ENCODE measurements at places on chromosomes 12 and 14.

DNA sequence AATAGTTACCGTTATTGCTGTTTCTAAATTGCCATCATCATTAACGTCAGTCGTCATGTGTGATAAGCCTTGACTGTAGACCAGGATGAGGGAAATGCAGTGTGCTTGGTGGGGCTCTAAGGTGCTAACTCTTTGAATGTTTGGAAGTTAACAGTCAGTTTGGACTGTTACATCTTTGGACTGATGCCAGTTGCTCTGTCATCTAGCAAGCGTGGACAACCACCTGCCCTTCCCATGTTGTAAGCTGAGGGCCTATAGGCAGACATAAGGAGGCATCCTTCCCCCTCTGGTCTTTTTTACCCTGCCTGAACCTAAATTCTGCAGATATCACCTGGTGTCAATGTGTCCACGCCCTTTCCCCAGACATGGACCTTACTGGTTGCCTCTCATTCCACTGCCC is 94.4 kb downstream of the PPP2R5C start:
- DNase-seq = no peak

GRCh38 chr12:7346551-7347225 is 42.8 kb downstream of the ACSM4 start:
- DNase-seq = no peak

GRCh38 chr12:53102883-53103807 is at the start of gene SOAT2:
Gene SOAT2, plus strand, starts transcription at chr12:53103486. Its CDS starts 92 bp downstream, at chr12:53103578.
- no peak for DNase-seq

DNA sequence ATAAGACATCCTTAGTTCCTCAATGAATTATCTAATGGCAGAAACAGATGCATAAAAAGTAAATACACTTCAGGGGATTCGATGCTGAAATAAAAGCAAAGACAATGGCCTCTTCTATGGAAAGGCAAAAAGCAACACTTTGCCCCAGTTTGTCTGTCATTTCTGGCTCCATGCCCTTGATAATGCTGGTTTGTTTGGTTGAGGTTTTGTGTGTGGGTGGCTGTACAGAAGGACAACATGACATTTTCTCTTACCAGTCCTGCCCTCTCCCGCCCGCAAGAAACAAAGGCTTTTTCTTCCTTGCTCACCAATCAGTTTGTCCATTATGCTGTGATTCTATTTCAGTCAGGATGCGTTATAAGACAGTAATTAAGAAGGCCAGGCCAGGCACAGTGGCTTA is 18.1 kb upstream of the WDR89 start:
- no peak for DNase-seq

DNA sequence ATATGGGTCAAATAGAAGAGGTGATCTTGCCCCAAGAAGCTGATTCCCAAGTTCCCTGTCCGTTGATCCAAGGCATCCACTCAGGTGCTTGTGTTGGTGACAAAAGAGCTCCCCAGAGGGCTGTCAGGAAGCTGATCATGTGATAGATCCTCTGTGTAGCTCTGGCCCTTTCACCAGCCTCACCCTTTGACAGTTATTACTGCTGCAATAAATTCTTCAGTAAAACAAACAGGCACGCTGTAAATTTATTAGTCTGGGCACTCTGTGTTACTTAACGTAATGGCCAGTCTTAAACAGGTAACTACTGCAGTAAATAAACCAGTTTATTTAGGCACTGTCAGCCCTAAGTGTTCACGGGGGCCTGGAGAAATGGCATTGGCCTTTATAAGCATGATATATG is 473.9 kb downstream of the BCL11B start:
- DNase-seq = no peak

DNA sequence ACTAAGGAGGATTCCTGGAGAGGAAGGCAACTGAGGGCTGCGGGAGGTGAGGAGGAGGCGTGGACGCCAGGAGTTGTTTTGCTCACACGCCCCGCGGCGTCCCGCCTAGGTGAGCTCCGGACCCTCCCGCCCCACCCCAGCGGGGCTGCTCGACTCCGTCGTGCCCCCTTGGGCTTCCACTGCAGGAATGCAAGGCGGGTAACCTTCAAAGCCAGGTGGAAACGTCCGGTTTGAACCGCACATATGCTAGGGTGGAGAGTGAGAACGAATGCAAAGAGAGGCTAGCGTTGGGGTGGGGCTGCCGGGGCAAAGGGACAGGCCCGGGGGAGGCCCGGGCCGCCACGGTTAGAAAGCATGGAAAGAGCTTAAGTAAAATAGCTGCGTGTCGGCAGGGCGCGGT is 5.4 kb upstream of the DPPA3 start:
- no peak for DNase-seq
